ENCODE measurements at places on chromosomes 11 and 22.

- DNase-seq = no peak
These were observed 39.7 kb upstream of the TH start for GRCh38 chr11:2211113-2211971.

- DNase-seq = no peak
These were observed 46.3 kb upstream of the PSMA1 start for GRCh38 chr11:14566331-14567063.

- DNase-seq = no peak
These were observed 454 bp downstream of the TMEM218 start for GRCh38 chr11:125111001-125111342.

DNA sequence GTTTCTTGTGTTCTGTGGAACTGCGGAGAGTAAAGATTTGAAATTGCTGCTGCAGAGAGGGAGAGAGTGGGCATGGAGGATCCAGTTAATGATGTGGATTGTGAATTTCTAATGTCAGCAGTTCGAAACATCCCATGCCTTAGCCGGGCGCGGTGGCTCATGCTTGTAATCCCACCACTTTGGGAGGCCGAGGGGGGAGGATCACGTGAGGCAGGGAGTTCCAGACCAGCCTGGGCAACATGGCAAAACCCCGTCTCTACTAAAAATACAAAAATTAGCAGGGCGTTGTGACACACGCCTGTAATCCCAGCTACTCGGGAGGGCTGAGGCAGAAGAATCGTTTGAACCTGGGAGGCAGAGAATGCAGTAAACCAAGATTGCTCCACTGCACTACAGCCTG lies 1.1 kb upstream of the CAVIN3 start:
- no peak for DNase-seq

- DNase-seq = no peak
These were observed 13.8 kb upstream of the PIM3 start for GRCh38 chr22:49946612-49947295.

- no peak for DNase-seq
These were observed 65.3 kb downstream of the CELSR1 start for GRCh38 chr22:46471901-46472721.

DNA sequence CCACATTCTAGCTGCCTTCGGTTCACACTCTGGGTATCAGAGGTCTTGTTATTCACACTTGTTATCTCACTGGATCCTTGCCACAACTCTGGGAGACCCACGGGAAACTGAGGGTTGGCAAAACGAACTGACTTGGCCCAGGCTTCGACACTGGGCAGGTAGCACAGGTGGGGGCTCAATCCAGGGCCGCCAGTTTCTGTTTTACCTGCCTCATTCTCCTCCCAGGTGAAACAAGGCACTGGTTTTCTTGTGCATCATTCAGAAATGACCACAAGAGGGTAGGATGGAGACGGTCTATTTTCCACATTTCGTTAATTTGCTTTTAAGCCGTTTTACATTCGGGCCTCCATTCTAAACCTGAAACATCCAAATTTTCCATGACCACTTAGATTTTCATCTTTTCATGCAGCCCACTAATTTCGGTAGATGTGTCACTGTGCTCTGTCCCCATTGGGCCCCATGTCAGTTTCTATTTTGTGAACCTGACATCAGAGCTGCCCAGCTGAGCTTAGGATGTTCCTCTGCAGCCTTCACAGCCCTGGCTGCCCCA lies 108.1 kb downstream of the KIAA1671 start:
- DNase-seq = no peak

GRCh38 chr11:88406876-88407275 lies 69.3 kb upstream of the CTSC start:
- no peak for DNase-seq

GRCh38 chr11:125923012-125923579 lies 18.8 kb downstream of the DDX25 start:
- DNase-seq = peak; percentile 38

GRCh38 chr22:50620593-50621355 lies 7.2 kb downstream of the ARSA start:
- DNase-seq = peak; percentile 73

DNA sequence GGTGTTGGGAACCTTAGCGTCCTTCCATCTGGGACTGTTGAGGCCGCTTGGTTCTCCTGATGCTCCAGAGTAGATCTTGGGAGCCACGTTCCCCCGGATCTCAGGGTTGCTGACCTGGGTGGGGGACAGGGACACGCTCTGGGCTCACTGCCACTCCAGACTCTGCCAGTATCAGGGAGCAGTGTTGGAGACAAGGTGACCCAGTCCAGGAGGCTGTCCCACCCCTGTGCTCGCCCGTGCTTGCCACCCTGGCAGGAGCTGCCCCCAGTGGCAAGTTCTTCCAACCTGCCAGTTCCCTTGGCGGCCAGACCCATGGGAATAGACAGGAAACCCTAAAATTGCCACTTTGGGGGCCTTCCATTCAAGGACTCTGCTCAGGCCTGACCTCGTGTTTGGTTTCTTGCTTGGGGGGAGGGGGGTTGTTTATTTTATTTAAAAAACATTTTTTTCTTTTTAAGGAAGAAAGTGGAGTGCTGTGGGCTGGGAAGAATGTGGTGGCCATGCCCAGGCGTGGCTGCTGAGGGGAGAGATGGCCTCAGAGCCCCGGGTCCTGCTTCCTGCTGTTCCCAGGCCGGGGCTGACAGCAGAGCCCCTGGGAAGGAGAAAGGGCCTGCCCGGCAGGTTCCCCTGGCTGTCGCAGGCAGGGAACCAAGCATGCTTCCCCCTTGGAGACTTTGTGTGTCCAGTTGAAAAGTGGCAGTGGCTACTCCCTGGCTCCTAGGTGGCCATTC lies 7.2 kb downstream of the GRK2 start:
- no peak for DNase-seq

GRCh38 chr11:15117751-15118150 lies 3.0 kb downstream of the INSC start:
- no peak for DNase-seq

- DNase-seq = no peak
These were observed 61.6 kb upstream of the PLET1 start for GRCh38 chr11:112322173-112322790.

DNA sequence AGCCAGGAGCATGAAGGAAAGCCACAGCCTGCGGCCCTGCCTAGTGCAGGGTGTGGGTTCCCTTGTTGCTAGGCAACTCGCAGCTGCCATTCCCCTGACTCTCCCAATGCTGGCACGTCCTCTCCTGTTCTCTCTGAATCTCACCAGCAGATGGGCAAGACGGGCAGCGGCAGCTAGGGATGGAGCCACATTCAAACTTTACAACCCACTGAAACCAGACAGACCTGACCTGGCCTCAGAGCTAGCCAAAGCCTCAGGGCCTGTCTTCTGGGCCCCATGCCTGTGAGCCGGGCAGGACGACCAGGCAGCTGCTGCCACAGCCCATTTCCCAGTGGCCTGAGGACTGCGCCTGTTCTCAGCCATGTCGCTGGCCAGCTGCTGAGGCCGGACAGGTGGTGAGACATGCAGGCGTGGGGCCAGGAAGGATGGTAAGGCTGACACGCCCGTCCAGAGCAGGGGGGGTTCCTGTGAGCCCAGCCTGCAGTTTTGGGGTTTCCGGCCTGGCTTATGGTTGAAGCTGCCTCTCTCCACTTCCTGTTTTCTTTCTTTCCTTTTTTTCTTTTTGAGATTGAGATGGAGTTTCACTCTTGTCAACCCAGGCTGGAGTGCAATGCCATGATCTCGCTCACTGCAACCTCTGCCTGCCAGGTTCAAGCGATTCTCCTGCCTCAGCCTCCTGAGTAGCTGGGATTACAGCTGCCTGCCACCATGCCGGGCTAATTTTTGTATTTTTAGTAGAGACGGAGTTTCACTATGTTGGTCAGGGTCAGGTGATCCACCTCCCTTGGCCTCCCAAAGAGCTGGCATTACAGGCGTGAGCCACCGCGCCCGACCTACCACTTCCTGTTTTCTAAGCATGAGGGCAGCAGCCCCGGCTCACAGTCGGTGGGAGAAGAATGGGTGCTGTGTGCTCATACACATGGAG lies 4.1 kb downstream of the SUN2 start:
- DNase-seq = peak; percentile 81

DNA sequence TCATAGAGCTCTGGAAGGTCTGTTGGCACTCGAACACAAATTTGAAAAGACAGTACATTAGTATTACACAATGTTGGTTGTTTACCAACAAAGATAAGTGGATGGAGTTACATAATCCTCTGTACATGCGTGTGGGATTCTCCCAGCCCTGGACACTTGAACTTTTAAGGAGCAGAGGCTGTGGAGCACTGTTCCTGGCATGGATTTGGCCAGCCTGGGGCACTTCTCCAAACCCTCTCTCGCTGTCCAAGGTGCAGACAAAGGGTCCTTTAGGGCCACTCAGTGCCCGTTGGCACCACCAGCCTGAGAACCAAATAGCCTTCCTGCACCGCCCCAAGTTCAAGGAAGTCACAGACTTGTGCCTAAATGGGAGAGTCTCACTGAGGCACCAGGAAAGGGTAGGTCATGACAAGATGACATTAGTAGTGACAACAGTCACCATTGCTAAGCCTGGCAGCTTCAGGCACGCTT lies 1.6 kb upstream of the ANO1 start:
- no peak for DNase-seq

DNA sequence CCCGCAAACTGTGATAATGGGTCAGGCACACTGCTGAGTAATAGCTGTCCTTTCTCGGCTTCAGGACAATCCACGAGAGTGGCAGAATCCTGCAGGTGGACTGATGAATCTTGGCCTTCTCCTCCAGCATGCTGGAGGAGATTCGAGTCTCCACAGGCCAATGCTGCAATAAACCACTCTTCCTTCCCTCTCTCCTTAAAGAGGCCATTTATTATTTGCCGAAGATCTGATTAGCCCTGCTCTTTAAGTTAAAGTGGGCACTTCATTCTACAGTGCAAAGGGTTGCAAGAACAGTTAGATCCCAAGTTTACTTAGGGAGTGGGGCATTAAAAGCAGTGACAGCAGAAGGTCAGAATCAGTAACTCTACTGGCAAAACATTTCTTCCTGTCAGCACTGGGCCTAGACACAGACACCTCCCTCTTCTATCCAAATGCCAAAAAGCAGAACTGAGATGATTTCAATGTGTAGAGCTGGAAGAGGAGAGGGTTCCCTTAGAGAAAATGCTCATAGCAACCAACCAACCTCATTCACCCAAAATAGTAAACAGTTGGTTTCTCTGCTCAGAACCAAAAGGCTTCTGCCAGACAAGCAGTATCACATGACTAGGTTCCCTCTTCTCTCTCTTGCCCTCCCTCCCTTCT lies 121.7 kb downstream of the SGSM3 start:
- peak; percentile 30 for DNase-seq

DNA sequence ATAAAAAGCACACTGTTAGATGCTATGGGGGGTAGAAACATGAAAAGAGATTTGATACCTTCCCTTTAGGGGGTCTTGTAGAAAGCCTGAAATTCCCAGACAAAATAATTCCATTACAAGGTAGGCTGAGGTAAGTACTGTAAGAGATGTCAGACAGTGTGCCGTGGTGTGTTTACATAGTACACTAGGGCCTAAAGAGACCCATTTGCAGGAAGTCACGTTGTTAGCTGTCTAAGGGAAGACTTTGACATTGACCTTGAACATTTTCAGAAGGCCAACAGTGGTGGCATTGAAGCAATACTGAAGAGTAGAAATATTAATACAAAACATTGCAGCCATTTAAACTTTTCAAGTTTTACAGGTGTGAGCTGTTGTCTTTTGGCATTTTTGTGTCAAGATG lies 30.8 kb downstream of the EXT2 start:
- DNase-seq = no peak

- DNase-seq = no peak
These were observed 1.5 kb downstream of the EHD1 start for GRCh38 chr11:64876835-64877341.

DNA sequence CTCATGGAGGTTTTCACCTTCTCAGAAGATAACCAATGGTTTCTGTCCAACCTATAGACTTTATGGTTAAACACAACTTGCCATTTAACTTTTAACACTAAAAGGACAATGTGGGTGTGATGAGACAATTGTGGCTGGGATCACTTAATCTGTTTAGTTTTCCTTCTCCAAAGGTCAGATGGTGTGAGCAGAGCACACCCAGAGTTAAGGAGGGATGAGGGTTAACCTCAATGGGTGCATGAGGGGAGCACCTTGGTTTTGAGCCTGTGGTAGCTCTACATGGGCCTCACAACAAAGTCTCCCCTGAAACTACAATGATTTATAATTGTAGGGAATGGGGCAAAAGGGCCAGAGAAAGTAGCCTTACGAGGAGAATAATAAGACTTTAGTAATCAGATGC lies 28.9 kb upstream of the CHRM4 start:
- DNase-seq = no peak

- no peak for DNase-seq
These were observed 92.5 kb downstream of the TMPRSS5 start for GRCh38 chr11:113613619-113614018.

- DNase-seq = no peak
These were observed 117.1 kb downstream of the KCNQ1 start for GRCh38 chr11:2561696-2562581.

DNA sequence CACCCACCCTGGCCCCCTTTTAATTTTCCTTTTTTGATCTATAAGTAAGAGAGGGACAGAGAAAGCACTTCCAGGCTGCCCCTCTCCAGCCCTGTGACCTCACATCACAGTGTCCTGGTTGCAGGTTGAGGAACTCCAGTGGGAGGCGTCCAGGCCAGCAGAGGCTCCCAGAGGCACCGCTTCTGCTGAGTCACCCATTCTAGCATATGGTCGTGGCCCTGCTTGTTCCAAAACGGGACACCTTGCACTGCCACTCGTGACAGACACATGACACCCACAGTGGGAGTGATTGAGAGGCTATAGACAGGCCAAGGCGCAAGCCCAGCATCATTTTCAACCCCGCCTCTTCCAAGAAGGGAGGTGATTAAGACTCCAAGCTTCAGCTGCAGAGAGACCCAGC lies 16.0 kb upstream of the TMPRSS4 start:
- no peak for DNase-seq

DNA sequence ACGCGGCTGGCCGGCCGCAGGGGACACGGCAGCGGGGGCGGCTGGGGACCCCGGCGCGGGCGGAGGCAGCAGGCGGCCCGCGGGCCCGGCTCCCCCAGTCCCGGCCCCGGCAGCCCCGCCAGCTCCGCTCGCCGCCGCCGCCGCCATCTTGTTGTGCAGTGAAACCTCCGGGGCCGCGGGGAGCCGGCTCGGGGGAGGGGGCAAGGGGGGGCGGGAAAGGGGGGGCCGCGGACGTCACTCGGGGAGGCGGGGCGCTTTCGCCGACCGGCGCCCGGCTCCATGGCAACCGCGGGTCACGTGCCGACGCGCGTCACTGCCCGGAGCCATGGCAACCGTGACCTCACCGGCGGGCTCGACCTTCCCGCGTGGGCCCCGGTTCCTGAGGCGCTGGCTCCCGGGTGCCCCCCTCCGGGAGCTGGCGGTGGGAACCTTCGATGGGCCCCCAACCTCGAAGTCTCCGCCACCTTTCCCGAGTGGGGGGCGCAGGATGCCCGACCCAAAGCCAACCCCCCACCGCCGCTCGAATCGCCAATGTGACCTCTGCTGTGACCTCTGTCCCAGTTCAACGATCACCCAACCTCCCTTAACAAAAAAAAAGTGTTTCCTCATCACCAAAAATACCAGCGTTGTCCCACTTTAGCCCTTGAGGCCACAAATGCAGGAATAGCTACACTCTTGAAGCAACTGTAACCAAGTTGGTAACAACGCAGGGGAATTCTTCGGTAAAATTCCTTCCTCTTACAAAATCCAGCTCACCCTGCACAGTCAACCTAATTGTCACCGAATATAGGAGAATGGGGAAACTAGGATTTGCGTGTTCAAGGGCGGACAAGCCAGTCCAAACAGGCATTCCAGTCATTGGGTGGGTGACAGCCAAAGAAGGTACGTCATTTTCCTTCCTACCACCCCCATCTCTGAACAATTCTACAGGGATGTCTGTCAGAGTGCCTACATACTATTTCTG lies at the start of gene SIK3:
SIK3 (minus strand) TSS at position 160 of the 964 bp plus-strand sequence; CDS start at position 147, 13 bp downstream.
- DNase-seq = peak; percentile 96

GRCh38 chr11:65445101-65445603 lies 22.6 kb downstream of the NEAT1 start:
- DNase-seq = no peak
